ENCODE measurements at places on chromosomes 11 and 22. TPM values are rescaled to one million over a fixed set of nuclear protein-coding genes. Genes with fewer than 3 reads are reported as not detected.

Gene XRCC6
- total RNA-seq: 218 TPM

Gene CALCA
- not detected for total RNA-seq

Gene SLC5A1
- not detected for total RNA-seq

Gene TSPAN32
- total RNA-seq: 0.76 TPM

Gene KDM4D
- 0.81 TPM for total RNA-seq

Gene HBD
- not detected for total RNA-seq

Gene FOLR1
- not detected for total RNA-seq

Gene USP2
- total RNA-seq: 0.24 TPM

Gene ANO1
- not detected for total RNA-seq

Gene DEFB131B
- total RNA-seq: not detected

Gene KRTAP5-9
- total RNA-seq: not detected

GRCh38 chr22:24142241-24142640 is 39.0 kb upstream of the SUSD2 start:
- H3K4me1 ChIP-seq: peaks cover 30% of the 10 kb centered on the region
- no peak overlapping the region for H3K4me3 ChIP-seq
- peaks cover 5% of the 10 kb centered on the region for H3K36me3 ChIP-seq
- no peaks in the 10 kb centered on the region for H3K27me3 ChIP-seq

DNA sequence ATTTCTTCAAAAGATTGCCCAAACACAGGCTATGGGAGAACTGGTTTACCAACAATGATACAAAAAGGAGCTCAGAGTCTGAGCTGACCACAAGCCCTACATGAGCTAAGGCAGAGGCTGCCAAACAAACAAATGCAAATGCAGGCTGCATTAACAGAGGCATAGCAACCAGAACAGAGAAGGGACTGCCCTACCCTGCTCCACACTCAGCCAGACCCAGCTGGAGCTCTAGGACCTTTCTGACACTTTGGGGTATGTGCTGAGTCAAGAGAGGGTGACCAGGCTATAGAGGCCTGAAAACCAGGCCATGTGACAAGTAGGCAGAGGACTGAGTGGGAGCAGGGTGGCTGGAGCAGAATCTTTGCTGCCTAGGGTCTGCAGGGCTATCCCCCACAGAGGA is 17.8 kb upstream of the P2RY2 start:
- H3K4me3 ChIP-seq: no peak overlapping the region
- no peaks in the 10 kb centered on the region for H3K4me1 ChIP-seq
- no peaks in the 10 kb centered on the region for H3K36me3 ChIP-seq

GRCh38 chr11:119374632-119375336 is 6.7 kb downstream of the USP2 start:
- H3K27me3 ChIP-seq: peaks cover 12% of the 10 kb centered on the region
- no peak overlapping the region for H3K4me3 ChIP-seq
- no peak overlapping the region for H3K27ac ChIP-seq
- no peaks in the 10 kb centered on the region for H3K36me3 ChIP-seq

DNA sequence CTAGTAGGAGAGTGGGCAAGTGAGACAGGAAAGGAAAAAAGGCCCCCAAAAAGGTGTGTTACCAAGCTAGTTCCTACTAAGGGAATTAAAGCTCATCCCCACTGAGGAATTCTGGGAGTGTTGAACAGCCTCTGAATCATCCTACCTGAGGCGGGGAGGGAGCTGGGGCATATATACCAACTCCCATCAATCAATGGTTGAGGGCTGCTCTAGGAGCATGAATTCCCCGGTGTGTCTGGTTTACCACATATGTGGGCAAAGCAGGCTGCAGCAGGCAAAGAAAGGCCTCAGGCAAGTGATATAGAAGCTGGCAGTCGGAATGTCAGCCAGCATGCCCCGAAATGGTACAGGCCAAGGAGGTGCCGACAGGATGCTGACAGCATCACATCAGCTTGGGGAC is 23.6 kb upstream of the CDON start:
- peaks cover 22% of the 10 kb centered on the region for H3K27me3 ChIP-seq
- H3K4me1 ChIP-seq: no peaks in the 10 kb centered on the region
- H3K4me3 ChIP-seq: no peak overlapping the region
- DNase-seq: no peak
- H3K27ac ChIP-seq: no peak overlapping the region
- no peaks in the 10 kb centered on the region for H3K36me3 ChIP-seq

- H3K36me3 ChIP-seq: no peaks in the 10 kb centered on the region
- peaks cover 9% of the 10 kb centered on the region for H3K4me1 ChIP-seq
- H3K4me3 ChIP-seq: no peak overlapping the region
- no peak for DNase-seq
- H3K27ac ChIP-seq: no peak overlapping the region
These were observed 783.6 kb downstream of the BRD1 start for GRCh38 chr22:49044091-49044490.

DNA sequence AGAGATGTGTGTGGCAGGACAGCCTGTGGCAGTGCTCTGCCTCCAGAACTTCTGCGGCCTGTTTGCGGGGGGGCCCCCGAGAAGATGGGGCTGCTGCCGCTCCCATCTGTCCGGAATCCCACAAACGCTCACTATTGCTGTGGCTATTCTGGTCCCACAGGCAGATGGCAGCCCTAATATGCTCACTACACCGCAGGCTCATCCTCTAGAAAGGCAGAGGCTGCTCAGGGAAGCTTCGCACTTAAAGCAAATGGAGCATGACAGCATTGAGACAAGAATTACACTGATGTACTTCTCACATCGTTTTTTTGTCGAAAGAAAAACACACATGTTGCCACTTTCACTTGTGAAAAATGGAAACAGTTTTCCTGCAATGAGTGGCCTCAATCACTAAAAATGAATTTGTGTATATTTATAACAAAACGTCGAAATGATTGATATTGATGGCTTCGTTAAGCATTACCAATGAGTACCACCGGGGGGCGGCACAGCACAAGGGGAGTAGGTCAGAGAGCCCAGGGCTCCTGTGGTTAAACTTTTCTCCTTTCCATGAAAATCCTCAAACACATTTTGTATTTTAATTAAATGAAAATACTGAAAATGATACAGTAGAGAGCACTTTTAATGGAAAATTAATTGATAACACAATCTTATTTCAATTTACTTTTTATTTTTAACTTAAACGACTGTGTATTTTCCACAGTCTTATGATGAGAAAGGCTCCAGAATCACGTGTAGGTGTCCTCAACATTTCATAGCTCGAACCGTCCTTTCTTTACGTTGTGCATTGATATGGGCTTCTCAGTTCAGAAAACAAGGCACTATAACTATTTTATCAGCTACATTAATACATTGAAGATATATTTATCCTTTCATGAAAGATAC is 69.1 kb downstream of the CTTN start:
- H3K27me3 ChIP-seq: peaks cover 19% of the 10 kb centered on the region
- DNase-seq: no peak
- no peaks in the 10 kb centered on the region for H3K4me1 ChIP-seq
- H3K36me3 ChIP-seq: no peaks in the 10 kb centered on the region
- no peak overlapping the region for H3K27ac ChIP-seq

- H3K4me3 ChIP-seq: no peak overlapping the region
- peaks cover 48% of the 10 kb centered on the region for H3K4me1 ChIP-seq
- peak overlapping the region; percentile 19 for H3K27ac ChIP-seq
These were observed 136.3 kb upstream of the TEAD1 start for GRCh38 chr11:12537778-12538401.

- H3K36me3 ChIP-seq: no peaks in the 10 kb centered on the region
- H3K4me3 ChIP-seq: peak overlapping the region; percentile 94
- H3K4me1 ChIP-seq: peaks cover 46% of the 10 kb centered on the region
- DNase-seq: peak; percentile 91
- peak overlapping the region; percentile 100 for H3K27ac ChIP-seq
These were observed 688 bp upstream of the LRRC74B start for GRCh38 chr22:21044931-21045584.

GRCh38 chr22:50145721-50146438 is 24.7 kb upstream of the PANX2 start:
- H3K27ac ChIP-seq: no peak overlapping the region
- DNase-seq: no peak
- peaks cover 30% of the 10 kb centered on the region for H3K27me3 ChIP-seq
- no peaks in the 10 kb centered on the region for H3K36me3 ChIP-seq
- peaks cover 25% of the 10 kb centered on the region for H3K4me1 ChIP-seq

- H3K27ac ChIP-seq: peak overlapping the region; percentile 14
- no peak overlapping the region for H3K4me3 ChIP-seq
- H3K36me3 ChIP-seq: peaks cover 68% of the 10 kb centered on the region
- H3K4me1 ChIP-seq: peaks cover 19% of the 10 kb centered on the region
- no peaks in the 10 kb centered on the region for H3K27me3 ChIP-seq
These were observed 8.5 kb upstream of the PYGM start for GRCh38 chr11:64768300-64768694.

- no peak overlapping the region for H3K4me3 ChIP-seq
- no peak for DNase-seq
- no peak overlapping the region for H3K27ac ChIP-seq
- no peaks in the 10 kb centered on the region for H3K4me1 ChIP-seq
These were observed 26.6 kb upstream of the IL10RA start for GRCh38 chr11:117959438-117960149.

- peak overlapping the region; percentile 83 for H3K4me3 ChIP-seq
- no peaks in the 10 kb centered on the region for H3K27me3 ChIP-seq
- peaks cover 2% of the 10 kb centered on the region for H3K36me3 ChIP-seq
These were observed 789 bp downstream of the SIK2 start for GRCh38 chr11:111602865-111603610.

- peaks cover 4% of the 10 kb centered on the region for H3K36me3 ChIP-seq
- no peak overlapping the region for H3K27ac ChIP-seq
- DNase-seq: no peak
- H3K4me3 ChIP-seq: no peak overlapping the region
- H3K4me1 ChIP-seq: peaks cover 73% of the 10 kb centered on the region
These were observed 14.6 kb downstream of the SPECC1L start for GRCh38 chr22:24285245-24285644.

- H3K4me3 ChIP-seq: peak overlapping the region; percentile 49
- no peaks in the 10 kb centered on the region for H3K36me3 ChIP-seq
- peak overlapping the region; percentile 70 for H3K27ac ChIP-seq
- H3K4me1 ChIP-seq: peaks cover 65% of the 10 kb centered on the region
- H3K27me3 ChIP-seq: no peaks in the 10 kb centered on the region
- DNase-seq: no peak
These were observed 3.4 kb downstream of the GRK2 start for GRCh38 chr11:67269401-67270255.

All from osteocyte (in vitro differentiated cells).